ENCODE measurements at places on chromosomes 5 and 9.
A peak's percentile ranks its signal among the peaks of the same experiment; 100 is the strongest.

- DNase-seq = no peak
Observed at GRCh38 chr9:15332939-15333338, 25.9 kb upstream of the TTC39B start.

- no peak for DNase-seq
Observed at GRCh38 chr9:93138171-93138764, 4.2 kb upstream of the NINJ1 start.

GRCh38 chr9:122468735-122469134, 9.0 kb downstream of the OR1J1 start:
- no peak for DNase-seq

- DNase-seq = no peak
Observed at GRCh38 chr5:53355931-53356330, 124.5 kb upstream of the FST start.

- DNase-seq = no peak
Observed at GRCh38 chr5:43312076-43312661, 1.0 kb downstream of the HMGCS1 start.

DNA sequence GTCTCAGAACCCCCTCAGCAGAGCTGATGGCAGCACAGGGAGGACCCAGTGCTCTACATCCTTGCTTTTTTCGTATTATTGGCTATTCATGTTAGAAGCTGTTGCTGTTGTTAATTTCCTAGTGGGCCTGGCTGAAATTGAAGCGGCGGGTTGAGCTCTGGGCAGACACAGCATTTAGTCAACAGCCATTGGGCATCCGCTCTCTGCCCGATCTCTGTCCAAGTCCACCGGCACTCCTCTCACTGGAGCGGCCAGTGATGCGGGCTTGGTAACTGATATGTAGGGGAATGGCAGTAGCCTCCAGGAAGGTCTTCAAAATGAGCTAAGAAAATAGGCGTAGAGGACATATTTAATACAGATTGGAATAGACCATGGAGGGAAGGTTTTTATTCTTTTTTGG, 1.3 kb upstream of the GARNL3 start:
- DNase-seq = no peak

- no peak for DNase-seq
Observed at GRCh38 chr5:41790038-41790776, 80.0 kb downstream of the OXCT1 start.

DNA sequence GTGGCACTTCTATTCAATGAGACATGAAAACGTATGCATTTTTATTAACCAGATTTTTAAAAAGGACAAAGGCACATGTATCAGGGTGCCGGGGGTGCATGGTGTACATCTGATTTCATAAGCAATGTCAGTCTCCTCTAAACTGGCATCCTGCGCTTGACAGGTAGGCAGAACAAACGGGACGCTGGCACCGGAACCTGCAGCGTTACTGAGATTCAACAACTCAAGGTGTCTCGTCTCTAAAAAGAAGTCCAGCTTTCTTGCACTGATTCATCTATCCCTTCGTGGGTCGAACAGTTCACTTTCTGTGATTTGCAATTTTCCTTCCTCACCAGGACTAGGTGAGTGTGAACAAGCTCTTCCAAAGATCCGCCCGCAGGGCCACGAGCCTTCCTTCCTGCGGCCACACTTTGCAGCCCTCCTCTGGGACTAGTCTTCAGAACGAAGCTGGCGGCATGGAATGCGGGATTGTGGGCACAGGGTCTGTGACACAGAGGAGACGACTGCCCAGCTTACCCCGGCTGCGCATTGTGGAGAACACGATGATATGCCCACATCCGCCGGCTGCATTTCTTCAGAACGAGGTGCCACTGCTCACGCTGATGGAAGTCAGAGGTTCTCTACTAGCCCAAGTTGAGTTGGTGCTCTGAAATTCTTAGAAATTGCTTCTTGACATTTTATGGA, 7.2 kb downstream of the SLC6A3 start:
- DNase-seq = no peak

- no peak for DNase-seq
Observed at GRCh38 chr5:62112689-62113228, 193.2 kb upstream of the KIF2A start.

- no peak for DNase-seq
Observed at GRCh38 chr5:6900247-6901227, 187.3 kb downstream of the TENT4A start.

DNA sequence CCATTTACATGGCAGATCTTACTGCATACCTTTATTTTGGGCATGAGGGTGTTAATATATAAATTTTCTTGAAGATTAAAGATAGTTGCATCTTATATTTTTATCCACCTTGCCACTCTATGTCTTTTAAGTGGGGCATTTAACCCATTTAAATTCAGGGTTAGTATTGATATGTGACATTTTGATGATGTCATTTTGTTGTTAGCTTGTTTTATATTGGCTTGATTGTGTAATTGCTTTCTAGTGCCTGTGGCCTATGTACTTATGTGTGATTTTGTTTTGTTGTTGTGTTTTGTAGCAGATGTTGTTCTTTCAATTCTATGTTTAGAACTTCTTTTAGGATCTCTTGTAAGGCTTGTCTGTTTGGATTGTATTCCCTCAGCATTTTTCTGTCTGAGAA, 939.9 kb upstream of the CDH9 start:
- no peak for DNase-seq

DNA sequence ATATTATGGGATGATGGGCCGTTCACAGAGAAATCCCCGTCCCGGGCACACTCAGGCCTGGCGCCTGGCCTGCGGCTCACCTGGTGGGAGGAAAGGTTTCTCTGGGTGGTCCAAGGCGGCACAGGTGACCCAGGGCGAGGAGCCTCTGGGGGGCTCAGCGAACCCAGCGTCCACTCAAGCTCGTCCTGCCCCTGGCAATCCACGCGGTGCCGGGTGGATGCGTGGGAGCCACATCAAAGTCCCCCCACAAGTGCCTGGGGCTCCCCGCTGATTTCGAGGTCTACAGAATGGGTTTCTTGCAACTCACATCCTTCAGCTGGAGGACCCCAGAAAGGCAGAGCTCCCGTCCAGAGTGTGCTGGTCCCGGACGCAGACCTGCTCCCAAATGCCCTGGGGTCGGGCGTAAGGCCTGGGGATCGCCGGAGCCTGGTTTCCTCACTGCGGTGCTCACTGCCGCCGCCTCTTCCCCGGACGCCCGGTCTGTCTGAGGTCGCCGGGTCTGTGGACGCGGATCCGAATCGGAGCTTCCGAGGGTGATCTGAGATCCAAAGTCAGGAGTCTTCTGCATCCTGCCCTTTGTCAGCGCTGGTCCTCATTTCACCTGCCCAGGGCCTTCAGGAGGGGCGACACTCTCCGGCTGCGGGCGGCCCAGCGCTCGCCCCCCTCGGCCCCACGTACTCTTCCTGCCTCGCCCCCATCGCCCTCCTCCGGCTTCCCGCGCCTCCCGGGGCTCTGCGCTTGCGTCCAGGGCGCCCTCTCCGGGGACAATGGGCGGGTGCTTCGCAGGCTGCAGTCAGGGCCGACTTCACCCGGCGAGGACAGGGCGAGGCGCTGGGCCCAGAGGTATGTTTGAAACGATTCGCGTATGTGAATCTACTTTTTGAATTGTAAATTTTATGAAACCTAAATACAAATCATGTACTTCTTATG, 20.0 kb upstream of the RUFY1 start:
- peak; percentile 65 for DNase-seq

GRCh38 chr9:35948901-35949318, 9.0 kb downstream of the OR2S2 start:
- DNase-seq = no peak

DNA sequence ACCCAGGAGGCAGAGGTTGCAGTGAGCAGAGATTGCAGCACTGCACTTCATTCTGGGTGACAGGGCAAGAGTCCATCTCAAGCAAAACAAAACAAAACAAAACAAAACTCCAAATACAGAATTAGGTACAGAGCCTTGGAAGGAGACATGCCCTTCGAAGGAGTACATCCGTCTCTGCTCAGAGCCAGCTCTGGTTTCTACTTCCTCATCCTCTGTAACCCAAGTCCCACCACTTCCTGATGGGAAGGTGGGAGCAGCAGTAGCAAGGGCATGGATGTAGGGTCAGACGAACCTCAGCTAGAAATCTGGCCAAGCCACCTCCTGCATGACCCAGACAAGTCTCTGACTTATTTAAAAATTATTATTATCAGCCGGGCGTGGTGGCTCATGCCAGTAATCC, 16.5 kb upstream of the STXBP1 start:
- no peak for DNase-seq

GRCh38 chr5:150562832-150563231, 54.9 kb downstream of the NDST1 start:
- no peak for DNase-seq

DNA sequence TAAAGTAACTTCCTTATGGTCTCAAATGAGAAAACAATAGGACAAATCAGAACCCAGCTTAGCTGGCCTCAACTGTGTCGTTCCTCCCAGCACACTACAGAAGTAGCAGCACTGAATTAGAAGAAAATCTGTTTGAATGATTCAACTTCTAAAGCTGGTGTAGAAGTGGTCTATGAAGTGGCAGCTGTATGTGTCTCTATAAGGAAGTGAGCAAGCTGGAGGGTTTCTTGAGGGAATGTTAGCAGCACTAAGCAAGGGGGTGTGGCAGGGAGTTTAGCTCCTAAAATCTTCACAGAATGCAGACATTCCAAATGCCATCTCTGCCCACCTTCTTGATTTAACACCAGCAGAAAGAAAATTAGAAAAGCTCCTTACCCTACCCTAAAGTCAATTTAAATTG, 4.1 kb downstream of the KLF9 start:
- no peak for DNase-seq
